ENCODE measurements at places on chromosomes 2 and 18.

GRCh38 chr2:3571284-3571683 is 3.8 kb upstream of the RPS7 start:
- no peak for DNase-seq

- no peak for DNase-seq
Observed at GRCh38 chr2:240424341-240425235, 10.9 kb upstream of the GPC1 start.

- no peak for DNase-seq
Observed at GRCh38 chr2:164061129-164061746, 325.4 kb upstream of the FIGN start.

- DNase-seq = no peak
Observed at GRCh38 chr2:134333646-134334189, 79.8 kb downstream of the MGAT5 start.

DNA sequence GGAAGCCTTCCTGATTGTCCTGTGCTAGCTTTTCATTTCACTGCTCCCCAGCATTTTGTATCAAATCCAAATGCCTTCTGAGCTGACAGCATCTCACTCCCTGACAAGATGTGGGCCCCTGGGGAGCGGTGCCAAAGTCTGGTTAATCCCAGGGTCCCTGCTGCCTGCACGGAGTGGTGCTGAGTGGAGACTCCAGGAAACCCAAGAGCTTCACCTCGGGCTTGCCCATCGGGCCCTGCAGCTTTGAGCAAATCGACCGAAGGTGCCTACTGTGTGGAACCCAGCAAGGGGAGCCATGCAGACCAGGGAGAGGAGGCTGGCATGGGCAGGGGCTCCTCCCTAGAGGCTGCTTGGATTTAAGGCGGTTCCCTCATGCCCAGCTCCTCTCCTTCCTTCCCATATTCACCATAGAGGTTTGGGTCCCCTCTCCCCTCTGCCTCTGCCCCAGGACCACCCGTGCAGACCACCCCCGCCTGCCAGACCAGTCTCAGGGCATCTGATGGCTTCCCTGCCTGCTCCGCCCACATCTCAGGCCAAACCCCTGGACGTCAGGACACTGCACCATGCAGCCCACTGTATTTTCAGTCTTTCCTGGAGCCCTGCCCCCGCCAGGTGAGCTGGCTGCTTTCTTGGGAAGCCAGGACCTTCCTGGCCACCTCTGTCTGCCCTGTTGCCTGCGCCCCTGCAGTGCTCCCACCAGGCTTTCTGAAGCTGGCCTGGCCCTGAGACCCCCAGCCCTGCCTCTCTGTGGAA is 37.8 kb downstream of the RRM2 start:
- no peak for DNase-seq

DNA sequence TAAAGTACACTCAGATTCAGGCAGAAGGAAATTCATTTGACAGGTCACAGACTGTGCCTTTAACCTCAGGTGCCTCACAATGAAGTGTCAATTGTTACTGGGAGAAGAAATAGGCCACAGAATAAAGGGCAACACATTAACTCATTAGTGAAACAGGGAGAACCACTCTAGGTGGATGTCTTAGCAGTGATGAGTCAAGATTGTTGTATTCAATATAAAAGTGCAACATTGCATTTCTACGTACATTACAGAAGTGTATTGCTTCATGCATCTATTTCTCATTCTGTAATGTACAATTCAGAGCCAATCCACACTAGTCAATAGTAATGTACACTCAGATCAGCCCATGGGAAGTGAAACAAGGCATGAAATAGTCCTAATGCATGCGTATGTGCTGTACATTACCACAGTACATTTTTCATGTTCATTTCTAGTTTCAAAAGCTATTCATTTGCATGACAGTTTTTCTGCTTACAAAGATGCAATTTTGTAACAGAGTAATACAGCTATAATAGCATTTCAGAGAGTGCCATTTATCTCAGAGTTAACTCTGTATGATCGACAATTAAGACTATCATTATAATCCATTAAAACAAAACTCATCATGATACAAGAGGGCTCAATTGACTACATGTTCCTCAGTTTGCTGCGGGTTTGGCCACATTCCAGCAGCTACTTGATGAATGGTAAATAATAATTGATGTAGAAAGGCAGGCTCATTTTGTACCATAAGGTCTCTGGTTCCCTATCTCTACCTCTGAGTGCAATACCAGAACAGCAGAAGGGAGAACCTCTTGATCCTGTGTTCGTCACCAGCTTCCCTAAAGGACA is 12.2 kb upstream of the ARL5A start:
- no peak for DNase-seq

- DNase-seq = no peak
Observed at GRCh38 chr2:222796413-222797103, 64.3 kb upstream of the ACSL3 start.

- no peak for DNase-seq
Observed at GRCh38 chr2:137997733-137998132, 33.5 kb downstream of the HNMT start.

DNA sequence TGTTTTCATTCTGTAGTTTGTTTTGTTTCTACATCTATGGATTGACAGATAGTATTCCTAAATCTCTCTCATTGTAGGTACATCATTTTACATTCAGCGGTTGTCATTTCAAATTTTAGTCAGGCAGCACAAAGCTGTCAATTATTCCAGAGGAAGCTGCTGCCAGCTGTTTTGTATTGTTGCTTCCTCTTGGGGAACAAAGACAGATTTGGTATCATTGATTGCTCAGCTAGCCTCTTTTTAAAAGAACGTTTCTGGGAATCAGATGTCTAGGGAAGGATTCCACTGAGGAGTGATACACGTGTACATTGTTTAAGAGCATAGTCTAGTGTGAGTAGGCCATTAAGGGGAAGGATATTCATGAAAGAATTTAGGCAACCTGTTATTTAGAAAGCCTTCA is 145.8 kb downstream of the AGPS start:
- no peak for DNase-seq

GRCh38 chr18:10515456-10515855 is 10.4 kb upstream of the NAPG start:
- no peak for DNase-seq

DNA sequence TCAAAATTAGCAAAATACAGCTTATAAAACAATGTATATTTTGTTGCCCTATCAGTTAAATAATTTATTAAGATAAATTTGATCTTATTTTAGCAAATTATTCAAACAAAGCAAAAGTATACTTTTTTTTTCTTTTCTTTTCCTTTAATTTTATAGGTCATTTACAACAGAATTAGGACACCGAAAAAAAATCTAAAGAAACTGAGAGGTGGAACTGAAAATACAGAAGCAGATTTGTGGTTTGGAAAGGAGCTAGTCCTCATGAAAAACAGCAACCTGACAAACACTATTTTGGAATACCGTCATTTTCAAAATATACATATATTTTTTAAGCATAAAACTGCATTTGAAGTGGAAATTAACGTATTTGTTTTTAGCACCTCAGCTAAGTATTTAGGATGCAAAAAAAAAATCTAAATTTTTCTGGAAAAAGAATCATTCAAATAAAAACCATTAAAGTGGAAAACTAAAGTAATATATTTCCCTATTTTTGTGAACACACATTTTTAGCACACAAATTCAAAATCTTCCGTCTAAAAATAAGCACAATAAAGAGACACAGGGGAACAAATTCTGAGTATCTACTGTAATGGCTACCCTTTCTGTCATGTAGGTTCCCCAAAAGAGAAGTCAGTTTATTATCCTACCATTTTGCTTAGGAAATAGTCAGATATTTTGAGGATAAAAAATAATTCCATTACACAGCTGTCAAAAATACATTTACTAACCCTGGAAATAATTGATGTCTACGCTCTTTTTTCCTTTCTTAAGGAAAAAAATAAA is 2.7 kb downstream of the CCDC88A start:
- no peak for DNase-seq

GRCh38 chr2:3563521-3563976 is 5.4 kb upstream of the RNASEH1 start:
- DNase-seq = no peak

- no peak for DNase-seq
Observed at GRCh38 chr18:54679318-54680149, 88.5 kb downstream of the DYNAP start.

GRCh38 chr2:177889818-177890460 is 182.6 kb downstream of the PDE11A start:
- DNase-seq = no peak

DNA sequence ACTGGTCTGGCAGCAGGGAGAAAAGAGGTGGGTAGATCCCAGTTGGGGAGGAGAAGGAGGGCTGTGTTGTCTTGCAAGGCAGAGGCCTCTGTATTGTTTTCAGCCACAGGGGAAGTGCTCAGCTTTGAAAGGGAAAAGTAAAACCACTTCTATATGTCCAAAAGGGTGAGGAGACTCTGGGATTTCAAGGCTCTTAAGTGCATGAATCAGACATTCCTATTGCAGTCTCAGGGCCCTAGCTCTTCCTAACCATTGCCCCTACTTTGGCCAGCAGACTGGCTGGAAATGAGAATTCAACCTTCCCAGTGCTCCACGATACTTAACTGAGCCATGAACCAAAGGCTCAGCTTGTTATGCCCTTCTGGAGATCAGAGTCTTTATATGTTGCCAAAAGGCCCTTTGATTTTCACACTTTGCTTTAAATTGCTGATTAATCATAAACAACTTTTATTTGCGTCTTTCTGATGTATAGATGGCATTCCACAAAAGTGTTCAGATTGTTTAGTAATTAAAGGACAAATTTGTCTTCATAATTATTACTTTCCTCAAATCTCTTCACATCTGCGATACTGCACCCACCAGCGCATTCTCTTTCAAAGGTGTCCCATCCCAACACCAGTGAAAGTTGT is 313.8 kb upstream of the MMADHC start:
- no peak for DNase-seq

DNA sequence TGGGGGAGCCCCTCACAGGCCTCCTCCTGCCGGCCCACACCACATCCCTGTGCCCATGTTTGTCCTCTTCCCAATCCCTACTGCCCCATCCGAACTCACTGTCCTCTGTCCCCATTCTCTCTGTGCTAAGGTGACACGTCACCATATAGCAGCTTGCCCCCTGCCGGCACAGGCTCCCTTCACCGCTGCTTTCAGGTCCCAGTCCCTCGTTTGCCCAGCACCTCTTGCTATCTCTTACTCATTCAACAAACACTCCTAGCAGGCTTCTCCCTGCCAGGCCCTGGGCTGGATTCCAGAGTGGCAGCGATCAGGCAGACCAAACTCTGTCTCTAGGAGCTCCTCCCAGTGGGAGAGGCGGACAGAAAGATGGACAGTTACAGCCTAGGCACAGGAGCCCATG is 74.3 kb downstream of the TFCP2L1 start:
- DNase-seq = no peak
